Esophagus mucosa (tissue), 1 donor: ENCODE measurements at places on chromosomes 16 and 17. TPM values are rescaled to one million over a fixed set of nuclear protein-coding genes. Genes with fewer than 3 reads are reported as not detected.

KPNB1 gene
- total RNA-seq: 232 TPM

CRYM gene
- 5.1 TPM for total RNA-seq

- peak; percentile 61 for ATAC-seq
These were observed 14.1 kb downstream of the PPL start for GRCh38 chr16:4922721-4923342.

- no peak for ATAC-seq
These were observed 4.0 kb downstream of the BPTF start for GRCh38 chr17:67829331-67829730.

- no peak for ATAC-seq
These were observed 11.0 kb downstream of the EFTUD2 start for GRCh38 chr17:44887971-44888954.

DNA sequence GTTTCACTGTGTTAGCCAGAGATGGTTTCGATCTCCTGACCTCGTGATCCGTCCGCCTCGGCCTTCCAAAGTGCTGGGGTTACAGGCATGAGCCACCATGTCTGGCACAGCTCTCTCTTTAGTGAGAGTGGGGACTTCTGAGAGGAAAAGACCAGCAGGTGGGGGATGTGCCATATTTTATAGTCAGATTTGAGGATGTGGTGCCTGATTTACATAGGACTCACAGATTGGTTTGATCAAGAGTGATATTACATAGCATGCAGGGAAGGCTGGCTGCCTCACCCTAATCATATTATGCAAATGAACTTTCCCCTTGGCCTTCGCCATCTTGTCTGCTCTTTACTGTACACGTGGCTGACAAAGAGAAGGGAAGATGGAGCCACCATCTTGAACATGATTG, 28.1 kb upstream of the MAPK3 start:
- no peak for ATAC-seq

- peak; percentile 74 for ATAC-seq
These were observed 27.0 kb downstream of the CDIP1 start for GRCh38 chr16:4511441-4512082.
